Caki2 (cell line): ENCODE measurements at places on chromosomes 12 and 14.

DNA sequence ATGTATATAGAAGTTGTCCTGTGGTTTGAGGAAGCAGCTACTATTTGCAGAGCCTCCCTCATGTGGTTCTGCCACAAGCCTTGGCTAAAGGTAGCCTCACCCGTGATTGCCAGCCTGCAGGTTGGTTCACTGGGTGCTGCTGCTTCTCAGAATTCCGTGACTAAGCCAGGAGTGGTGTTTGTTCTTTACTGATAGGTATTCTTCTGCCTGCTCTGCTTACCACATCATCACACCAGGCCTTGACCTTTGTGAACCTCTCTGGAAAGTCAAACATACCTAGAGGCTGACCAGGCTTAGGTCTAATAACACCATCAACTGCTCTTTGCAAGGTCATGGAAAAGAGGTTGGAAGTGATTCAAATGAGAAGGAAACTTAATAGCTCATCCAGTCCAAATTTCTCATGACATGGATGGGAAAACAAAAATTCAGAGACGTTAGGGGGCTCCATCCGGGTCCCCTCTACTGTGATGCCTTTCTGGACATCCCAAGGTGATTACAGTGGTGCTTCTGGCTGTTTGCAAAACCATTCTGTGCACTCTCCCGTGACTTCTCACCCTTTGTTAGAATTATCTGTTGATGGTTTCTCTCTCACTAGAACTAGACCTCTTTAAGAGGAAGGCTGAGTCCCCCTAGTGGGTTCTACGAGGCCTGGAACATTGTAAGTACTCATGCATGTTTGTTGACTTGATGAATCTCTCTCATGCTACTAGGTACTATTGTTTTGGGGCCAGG lies 8.5 kb upstream of the SOCS2 start:
- peak; percentile 83 for DNase-seq

GRCh38 chr12:133231001-133231400 lies 4.7 kb downstream of the ANHX start:
- no peak for DNase-seq

DNA sequence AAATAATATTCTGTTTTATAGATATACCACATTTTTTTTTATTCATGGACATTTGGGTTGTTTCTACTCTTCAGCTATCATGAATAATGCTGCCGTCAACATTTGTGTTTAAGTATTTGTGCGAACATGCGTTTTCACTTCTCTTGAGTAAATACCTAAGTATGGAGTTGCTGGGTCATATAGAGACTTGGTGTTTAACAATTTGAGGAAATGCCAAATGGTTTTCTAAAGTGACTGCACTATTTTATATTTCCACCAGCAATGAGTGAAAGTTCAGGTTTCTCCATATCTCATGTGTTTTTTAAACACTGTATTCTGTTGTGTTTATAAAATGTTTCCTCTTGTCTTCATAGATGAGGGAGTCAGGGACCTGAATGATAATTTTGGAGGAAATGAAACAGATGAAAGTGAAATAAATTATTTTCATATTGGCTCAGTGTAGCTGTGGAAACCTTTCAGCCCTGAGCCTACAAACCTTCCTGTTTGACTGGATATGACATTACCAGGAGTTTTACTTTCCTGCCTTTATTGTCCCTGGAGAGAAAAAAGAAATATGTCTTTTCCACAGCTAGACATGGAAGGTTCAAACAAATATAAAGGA lies 26.3 kb downstream of the DAAM1 start:
- no peak for DNase-seq

DNA sequence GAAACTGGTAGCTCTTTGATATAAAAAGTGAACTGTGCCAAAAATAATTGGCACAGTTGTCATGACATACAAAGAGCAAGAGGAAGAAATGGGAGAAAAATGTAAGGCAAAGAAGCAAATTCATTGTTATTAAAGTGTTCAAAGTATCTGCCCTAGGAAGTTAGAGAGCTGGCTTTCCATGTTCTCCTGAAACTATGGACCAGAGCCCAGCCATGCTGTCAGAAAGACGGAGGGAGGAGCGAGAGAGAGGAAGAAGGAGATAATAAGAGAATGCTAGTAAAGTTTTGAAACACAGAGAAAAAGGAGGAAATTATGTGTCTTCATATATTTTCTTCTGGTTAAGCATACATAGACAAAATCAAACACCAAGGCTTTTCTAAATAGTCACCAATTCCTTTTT lies 78.1 kb upstream of the PELI2 start:
- DNase-seq: no peak

DNA sequence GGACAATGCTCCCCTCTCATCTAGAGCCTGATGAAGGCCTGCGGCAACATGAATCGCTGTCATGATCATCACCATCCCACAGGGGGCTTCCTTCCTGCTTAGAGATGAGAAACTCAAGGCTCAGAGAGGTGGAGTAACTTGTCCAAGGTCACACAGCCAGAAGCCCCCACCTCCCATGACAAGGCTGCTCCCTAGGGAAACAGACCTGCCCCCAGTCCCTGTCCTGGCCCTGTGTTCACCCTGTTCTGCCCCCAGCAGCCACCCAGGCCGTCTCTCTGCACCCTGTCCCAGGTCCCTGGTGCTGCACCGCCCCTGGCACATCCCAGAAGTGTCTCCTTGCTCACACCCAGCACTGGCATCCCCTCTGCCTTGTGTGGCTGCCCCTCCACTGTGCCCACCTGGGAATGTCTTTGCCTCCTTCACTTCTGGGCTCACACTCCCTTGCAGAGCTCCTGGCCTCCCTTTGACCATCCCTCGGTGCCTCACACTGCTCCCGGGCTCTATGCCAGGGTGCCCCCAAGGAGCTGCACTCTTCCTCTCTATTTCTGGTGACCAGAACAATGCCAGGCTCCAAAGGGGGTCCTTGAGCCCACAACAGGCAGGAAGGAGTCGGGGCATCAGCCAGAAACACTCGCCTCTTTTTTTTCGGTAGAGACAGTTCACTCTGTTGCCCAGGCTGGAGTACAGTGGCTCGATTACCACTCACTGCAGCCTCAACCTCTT lies 70.5 kb downstream of the BCL11B start:
- no peak for DNase-seq

DNA sequence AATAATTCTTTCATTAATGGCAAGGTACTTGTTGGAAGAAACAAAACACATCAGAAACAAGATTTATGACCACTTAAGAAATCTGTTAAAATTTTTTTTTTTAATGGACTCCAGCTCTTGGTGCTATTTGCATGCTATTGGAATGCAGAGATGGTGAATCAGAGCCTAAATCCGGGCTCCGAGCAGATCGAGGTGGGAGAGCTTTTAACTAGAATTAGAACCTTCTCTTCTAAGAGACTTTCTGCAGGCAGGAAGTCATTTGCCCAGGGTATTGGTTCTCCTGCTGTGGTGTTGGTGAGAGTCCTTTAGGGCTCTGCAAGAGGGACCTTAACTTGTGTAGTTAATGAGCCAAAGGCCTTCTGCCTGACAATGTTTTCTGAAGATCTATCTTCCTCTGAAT lies 419.4 kb downstream of the SNAPC1 start:
- DNase-seq: no peak

- DNase-seq: no peak
Measured at GRCh38 chr12:105667973-105668743, 337.7 kb downstream of the C12orf75 start.

- DNase-seq: no peak
Measured at GRCh38 chr12:111440152-111440551, 34.4 kb downstream of the SH2B3 start.

- no peak for DNase-seq
Measured at GRCh38 chr12:131917711-131918306, 11.3 kb upstream of the PUS1 start.

DNA sequence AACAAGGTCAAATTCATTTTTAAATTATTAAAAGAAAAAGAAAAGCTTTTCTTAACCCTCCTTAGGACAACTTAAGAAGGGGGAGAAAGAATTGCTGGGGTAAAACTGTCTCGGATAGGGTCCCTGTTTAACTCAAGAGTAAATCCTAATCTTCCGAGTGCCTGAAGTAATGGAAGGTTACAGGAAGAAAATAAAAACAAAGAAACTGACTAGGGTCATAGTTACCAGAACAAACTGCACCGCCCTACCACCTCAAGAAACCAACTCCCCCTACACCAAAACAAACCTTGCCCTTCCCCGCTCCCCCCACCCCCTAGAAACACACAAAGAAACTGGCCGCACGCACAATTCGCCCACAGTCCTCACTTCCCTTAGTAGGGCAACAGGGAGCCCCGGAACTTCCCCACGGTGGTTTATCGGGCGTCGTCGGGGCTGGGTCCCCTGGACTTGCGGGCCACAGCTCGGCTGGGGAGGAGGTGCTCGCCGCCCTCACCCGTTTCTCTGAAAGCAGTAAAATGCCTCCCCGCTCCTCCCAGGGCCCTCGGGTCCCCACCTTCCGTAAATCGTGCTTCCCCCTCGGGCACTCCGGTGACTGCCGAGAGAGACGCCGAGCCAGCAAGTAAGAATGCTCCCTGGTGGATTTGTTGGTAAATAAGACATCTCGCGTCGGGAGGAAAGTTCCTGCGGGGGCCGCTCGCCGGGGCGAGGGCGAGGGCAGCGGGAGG lies 2.4 kb downstream of the SINHCAF start:
- DNase-seq: no peak

DNA sequence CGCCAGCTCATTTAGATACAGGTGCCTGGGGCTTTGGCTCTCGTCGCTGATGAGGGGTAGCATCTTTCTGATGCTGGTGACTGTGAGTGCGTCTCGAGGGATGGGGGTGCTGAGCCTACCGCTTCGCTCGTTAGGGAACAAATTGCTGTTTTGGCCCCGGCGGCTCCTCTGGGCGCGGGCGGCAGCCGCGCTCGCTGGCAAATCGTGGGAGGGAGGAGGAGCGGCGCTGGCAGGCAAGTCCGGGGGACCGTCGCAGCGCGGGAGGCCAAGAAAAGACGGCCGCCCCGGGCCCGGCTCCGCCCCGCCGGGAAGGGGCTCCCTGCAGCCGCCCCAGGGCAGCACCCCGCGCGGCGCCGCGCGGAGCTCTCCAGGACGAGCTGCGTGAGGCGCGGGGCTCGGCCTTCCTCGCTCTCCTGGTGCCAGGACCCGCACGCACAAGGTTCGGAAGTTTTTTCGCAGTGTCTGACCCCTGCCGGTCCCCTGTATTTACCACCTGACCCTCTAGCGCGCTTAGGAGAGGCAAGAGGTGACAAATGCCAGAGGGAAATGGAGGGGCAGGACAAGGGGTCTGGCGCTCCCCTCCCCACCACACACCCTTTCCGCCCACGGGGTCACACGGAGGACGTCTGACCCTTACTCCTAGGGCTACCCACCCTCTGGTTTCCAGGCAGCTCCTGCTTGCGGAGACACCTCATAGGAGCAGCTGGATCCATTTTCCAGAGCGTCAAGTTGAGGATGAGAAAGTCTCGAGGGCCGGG lies 899 bp upstream of the KCNH3 start:
- DNase-seq: no peak

- no peak for DNase-seq
Measured at GRCh38 chr12:91379051-91379775, 196.6 kb upstream of the DCN start.

GRCh38 chr12:50101663-50102062 lies 2.1 kb upstream of the GPD1 start:
- DNase-seq: peak; percentile 57

GRCh38 chr12:116317986-116318575 lies 40.6 kb upstream of the MED13L start:
- no peak for DNase-seq

DNA sequence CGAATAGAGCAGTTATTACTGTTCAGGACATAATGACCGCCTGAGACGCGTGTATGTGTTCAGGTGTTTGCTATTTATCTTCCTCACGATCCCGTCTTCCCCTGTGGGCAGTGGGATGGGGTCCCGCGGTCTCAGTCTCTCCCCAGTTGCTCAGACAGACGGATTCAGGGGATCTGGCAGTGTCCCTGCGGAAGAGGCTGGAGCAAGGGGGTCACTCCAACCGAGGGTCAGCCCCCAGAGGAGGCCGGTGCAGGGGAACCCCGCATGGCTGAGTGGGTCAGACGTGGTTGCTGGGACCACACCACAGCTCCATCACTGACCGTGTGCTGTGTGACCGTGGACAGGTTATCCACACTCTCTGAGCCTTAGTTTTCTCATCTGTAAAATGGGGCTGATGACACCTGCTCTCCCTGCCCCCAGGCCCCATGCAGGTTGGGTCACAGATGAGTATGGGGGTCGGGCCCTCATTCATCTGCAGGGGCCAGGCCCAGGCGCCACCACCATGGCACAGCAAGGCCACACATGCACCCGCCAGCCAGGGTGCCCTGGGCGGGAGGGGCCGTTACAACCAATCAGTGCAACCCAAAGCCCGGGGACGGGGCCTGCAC lies 5.2 kb downstream of the MMP17 start:
- DNase-seq: no peak

- no peak for DNase-seq
Measured at GRCh38 chr14:75432411-75432810, 4.6 kb downstream of the JDP2 start.

DNA sequence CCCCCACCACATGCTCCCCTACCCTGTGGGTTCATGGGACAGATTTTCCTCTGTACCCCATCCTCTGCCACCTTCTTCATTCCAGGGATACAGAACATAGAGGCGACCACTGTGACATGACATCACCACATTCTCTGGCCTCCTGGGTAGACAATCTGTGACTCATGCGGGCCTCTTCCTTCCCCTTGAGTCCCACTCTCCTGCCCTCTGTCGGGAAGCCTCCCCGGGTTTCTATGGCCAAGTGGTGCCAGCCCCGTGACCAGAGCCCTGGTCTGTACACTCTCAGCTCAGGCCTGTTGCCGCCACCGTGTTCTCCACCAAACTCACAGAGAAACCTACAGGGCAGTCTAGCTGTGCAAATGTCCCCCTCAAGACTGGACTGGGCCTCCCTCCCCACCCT lies 8.0 kb downstream of the CLMN start:
- DNase-seq: no peak

- no peak for DNase-seq
Measured at GRCh38 chr12:48422060-48422459, 50.3 kb upstream of the ANP32D start.

DNA sequence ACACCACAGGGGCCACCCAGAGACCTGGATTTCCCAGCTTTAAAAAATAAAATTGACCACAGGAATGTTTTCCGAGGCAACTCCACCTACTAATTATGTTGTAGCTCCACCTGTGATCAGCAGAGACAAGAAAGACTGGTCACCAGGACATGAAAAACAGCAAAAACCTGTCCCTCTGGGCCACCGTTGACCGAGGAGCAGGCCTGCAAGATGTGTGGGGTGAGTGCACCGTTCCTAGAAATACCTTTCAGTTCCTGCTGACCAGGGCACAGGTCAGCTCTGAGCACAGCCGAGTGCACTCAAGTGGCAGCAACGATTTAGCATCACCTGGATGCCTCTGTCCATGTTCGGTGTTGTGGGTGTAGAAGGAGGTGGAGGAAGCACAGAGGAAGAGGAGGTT lies 16.9 kb downstream of the FZD10 start:
- DNase-seq: no peak

GRCh38 chr12:86290615-86291014 lies 34.4 kb upstream of the MGAT4C start:
- DNase-seq: no peak
